Stimulated activated CD8-positive, alpha-beta memory T cell treated with anti-CD3 and anti-CD28 coated beads, Interleukin-12 subunit alpha, Interleukin-12 subunit beta, amount 100 ng/mL, for 1 hour (primary cell): ENCODE measurements at places on chromosomes 16 and 17.
A peak's percentile ranks its signal among the peaks of the same experiment; 100 is the strongest.

DNA sequence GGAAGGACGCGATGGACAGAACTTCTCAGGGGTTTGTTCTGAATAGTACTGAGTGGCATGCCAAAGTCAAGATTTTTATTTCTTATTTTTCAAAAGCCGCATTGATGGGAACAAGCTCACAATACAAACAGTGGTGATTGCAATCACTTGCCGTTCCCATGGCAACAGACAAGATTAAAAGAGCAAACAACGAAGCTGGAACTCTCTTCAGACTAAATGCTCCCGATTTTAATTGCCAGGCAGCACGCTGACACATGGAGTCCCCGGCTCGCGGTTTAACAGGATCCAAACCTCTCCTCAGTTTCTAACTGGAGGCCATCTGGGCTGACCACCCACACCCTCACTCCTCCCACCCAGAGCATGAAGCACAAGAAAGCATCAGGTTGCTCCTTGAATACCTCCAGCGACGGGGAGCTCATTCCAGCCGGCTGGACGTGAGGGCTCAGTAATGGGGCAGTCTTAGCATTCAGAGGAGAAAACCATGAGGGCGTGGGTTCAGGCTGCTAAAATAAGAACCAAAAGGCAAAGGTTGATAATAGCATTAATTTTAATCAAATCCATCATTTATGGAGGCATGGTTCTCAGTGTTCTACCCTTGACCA is 41.5 kb downstream of the AIPL1 start:
- DNase-seq = no peak

GRCh38 chr17:39643271-39643670 is 6.3 kb downstream of the STARD3 start:
- no peak for DNase-seq

GRCh38 chr17:63699638-63700527 is at the start of gene LIMD2:
TSS of gene LIMD2 (minus strand) at chr17:63700125. CDS start at chr17:63699298, 827 bp downstream.
- peak; percentile 78 for DNase-seq

- DNase-seq = no peak
Measured at GRCh38 chr16:87337262-87337771, 20.1 kb upstream of the C16orf95 start.

- no peak for DNase-seq
Measured at GRCh38 chr17:50954641-50955121, 88.5 kb upstream of the TOB1 start.

GRCh38 chr17:61997664-61998063 is 67.4 kb downstream of the MED13 start:
- no peak for DNase-seq

DNA sequence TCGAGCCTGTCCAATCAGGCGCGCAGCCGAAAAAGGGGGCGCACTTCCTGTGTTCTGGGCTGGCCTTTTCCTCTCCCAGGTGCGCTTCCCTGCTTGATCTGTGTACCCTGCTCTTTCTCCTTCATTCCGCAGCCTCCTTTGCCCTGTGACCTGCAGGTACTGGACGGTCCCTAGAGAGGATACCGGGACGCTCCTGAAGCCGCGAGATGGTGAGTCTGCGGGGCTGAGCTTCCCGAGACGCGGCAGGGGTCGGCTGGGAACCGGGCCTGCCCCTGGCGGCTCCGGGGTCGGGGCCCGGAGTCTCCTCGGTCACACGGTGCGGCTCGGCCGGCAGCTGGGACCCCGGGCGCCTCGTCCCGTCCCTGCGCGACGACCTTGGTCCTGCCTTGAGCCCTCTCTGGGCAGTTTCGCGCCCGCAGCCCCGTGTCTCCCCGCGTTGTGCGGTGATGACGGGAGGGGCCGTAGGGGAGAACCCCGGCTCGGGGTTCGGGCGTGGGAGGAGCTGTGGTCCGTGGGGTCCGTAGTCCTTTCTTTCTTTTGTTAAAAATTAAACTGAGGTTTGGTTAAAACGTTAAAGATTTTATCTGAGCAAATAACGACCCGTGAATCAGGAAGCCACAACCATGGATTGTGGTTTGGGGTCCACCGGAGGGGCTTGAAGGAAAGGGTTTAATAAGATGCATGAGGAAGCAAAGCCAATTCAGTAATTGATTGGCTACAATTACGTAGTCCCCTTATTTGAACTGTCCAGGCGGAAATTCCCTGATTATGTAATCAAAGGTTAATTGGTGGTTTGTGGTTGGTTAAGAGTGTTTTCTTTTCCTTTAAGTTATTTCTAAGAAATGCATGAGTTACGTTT is 172.8 kb upstream of the ZNF267 start:
- DNase-seq = peak; percentile 83

GRCh38 chr16:81586417-81586816 is 141.8 kb downstream of the CMIP start:
- DNase-seq = no peak

DNA sequence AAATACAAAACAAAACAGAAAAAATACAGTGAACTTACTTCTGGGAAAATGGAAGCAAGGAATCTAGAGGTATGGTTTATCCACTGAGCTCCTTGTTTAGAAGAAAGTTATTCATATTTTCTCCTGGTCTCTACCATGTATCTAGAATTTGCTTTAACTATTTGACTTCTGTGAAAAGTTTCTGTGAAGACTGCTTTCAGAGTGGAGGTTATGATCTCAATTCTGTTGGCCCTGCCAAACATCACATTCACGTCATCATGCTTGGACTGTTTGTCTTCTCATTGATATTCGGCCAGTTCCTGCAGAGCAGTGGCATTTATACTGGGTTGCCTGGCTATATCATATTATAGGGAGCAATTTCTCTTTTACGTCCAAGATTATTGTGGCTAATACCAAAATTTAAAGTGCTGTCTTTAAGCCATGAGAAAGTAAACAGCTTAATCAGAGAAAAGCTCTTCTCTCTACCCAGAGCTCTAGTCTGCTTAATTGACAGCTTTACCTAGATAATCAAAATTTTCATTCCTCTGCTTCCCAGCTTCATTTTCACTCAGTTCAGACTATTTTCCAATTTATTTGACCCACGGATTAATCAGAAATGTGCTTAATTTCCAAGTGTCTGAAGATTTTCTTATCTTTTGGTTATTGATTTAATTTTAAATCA is at the start of gene ABCA8:
TSS of gene ABCA8 (minus strand) at position 212 of the 661 bp plus-strand sequence. CDS start 13,358 bp downstream, outside the sequence.
- DNase-seq = no peak

GRCh38 chr17:17066021-17066420 is 23.8 kb downstream of the MPRIP start:
- no peak for DNase-seq

DNA sequence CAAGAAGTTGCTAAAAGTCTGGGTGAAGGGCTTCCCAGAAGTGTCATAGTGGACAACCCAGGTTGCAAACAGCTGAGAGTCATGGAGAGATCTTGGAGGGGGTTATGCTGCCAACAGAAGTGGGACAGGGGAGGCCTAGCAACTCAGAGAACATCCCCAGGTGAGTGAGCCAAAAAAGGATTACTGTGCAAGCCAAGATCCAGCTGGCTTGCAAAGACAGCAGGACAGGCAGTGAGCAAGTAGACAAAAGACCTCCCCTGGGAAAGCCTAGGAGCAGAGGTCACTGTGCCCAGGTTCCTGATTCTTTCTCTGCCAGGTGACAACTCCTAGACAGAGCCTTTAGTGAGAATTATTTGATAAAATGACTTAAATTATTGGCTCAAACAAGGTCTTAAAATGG is 9.5 kb upstream of the LONP2 start:
- no peak for DNase-seq

DNA sequence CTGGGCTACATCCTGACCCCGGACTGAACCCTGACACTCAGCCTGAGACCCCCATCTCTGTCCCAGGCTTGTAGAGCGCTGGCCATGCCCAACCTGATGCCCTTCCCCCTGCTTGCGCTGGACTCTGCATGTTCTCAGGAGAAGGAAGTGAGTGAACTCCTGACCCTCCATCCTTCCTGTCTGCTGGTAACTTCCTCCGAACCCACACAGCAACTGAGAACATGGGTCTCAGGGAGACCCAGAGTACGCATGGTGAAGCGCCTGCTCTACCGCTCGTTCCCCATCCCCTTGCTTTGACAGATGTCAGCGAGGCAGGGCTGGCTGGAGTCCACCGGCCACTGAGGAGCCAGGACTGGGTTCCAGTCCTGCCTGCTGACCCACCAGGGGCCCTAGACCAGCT is 6.1 kb downstream of the CAMKK1 start:
- DNase-seq = no peak

- no peak for DNase-seq
Measured at GRCh38 chr17:64653325-64653984, 8.7 kb downstream of the SMURF2 start.
